SJCRH30 (cell line): ENCODE measurements at places on chromosomes 11 and 22.

DNA sequence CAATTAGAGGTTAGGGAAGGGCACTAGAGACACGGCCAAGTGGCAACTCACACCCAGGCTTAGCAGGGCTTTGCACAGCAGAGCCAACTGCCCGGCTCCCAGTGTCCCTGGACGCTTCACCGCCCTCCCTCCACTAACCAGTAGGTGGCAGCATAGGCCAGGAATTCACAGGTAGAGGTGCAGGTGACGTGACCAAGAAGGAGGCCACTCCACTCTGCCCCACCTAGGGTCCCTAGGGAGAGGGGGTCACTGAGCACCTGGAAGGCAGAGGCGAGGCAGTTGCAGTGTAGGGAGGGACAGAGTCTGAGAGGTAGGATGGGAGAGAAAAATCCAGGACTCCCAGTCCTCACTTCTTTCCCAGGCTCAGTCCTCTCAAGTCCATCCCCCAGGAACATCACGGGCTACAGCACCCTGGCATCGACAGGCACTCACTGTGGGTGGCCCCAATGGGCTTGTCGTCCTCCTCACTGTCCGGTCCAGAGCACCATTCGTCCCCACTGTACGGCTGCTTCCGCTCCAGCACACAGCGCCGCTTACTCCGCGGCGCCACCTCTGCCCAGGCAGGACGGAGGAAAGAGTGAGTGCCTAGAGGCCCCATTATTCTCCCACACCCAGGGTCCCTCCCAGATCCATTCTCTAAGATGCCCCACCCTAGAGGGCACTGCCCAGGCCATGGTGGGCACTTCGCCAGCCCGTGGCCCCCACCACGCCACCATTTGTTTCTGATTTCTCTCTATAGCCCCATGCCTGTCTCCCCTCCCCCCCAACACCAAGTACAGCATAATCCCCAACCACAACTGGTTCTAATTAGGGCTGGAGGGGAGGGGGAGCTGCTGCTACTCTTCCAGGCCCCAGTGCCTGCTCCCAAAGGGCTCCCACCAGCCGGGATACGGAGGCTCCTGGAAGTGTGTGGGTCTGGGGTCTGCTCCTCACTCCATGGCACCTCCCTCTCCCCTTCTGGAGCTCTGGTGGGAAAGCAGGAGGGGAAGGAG, 18.4 kb downstream of the BCL9L start:
- DNase-seq = peak; percentile 85

- peak; percentile 12 for DNase-seq
Observed at GRCh38 chr11:130369141-130369691, 54.5 kb upstream of the ZBTB44 start.

GRCh38 chr11:25734591-25735211, 597.2 kb upstream of the ANO3 start:
- peak; percentile 49 for DNase-seq

- no peak for DNase-seq
Observed at GRCh38 chr11:72230764-72231365, 6.3 kb downstream of the INPPL1 start.

DNA sequence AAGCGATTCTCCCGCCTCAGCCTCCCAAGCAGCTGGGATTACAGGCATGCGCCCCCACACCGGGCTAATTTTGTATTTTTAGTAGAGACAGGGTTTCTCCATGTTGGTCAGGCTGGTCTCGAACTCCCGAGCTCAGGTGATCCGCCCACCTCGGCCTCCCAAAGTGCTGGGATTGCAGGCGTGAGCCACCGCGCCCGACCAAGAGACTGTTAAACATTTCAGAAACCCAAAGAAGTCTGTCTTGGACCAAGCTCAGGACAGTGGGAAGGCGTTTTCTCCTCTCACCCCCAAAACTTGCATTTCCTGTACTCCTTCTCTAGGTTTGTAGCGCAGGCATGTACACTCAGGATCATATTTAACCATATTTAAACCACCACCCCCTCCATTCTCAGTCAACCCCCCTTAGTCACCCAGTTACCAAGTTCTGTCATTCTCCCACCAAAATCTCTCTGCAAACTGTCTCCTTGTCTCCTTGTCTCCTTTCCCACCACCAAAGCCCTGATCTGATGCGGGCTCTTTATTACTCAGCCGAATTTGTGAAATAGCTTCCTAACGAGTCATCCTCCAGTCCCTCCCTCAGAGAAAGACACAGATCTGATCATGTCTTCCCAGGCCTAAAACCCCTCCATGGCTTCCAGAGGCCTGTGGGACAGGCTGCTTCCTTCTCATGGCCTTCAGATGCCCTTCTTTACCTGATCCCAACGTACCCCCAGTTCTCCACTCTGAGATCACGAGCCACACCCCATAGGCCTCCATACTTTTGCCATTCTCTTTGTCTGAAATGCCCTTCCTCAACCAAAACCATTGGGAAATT, 29.0 kb upstream of the CREB3L1 start:
- DNase-seq = peak; percentile 47
